ENCODE measurements at places on chromosomes 2 and 18.

GRCh38 chr2:140929849-140930248 is 1201.0 kb downstream of the LRP1B start:
- DNase-seq, result no peak

- DNase-seq, result no peak
Measured at GRCh38 chr18:62637403-62637802, 77.9 kb upstream of the PHLPP1 start.

- no peak for DNase-seq
Measured at GRCh38 chr18:51614033-51614432, 416.6 kb upstream of the MEX3C start.

- no peak for DNase-seq
Measured at GRCh38 chr18:13268158-13269012, 49.8 kb downstream of the LDLRAD4 start.

DNA sequence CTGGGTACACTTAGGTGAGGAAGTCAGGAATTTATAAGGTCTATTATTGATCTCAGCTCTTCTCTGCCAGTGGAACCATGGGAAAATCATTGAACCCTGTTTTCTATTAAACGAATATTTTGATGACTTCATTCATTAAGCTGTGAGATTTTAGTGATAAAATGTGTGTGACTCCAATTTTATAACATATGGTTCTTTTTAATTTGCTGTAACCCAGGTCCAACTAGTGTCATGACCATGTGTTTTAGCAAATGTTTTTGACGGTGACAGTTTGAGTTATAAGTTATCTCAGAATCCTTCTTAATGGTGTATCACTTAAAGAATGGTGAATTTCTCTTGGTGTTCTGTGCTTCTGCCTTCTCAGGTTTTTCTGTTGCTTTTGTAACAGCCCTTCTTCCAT is 213.1 kb downstream of the MCFD2 start:
- no peak for DNase-seq

GRCh38 chr18:3604498-3605408 is 154.8 kb downstream of the TGIF1 start:
- no peak for DNase-seq

DNA sequence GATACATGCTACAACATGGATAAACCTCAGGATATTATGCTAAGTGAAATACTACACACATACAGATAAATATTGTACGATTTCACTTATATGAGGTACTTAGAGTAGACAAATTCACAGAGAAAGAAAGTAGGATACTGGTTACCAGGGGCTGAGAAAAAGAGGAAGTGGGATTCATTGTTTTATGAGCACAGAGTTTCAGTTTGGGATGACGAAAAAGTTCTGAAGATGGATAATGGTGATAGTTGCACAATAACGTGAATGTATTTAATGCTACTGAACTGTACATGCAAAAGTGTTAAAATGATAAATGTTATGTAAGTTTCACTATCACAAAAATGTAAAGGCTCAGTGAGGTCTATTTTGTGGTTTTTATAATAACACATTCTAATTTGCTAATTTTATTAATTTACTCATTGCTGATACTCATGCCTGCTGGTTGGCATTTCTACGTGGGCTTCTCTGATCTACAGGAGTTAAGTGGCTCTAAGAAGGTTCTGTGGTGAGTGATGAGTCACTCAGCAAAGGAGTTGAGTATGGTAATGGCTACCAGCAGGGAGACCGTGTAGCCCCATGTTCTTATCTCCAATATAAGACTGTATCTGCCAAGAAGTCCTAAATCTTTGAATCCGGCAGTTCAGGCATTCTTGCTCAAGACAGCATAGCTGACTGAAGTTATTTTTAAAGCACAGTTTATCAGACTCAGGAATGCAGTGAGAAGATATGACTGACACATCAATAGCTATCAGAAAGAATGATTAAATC is 41.1 kb downstream of the UPP2 start:
- DNase-seq, result no peak

DNA sequence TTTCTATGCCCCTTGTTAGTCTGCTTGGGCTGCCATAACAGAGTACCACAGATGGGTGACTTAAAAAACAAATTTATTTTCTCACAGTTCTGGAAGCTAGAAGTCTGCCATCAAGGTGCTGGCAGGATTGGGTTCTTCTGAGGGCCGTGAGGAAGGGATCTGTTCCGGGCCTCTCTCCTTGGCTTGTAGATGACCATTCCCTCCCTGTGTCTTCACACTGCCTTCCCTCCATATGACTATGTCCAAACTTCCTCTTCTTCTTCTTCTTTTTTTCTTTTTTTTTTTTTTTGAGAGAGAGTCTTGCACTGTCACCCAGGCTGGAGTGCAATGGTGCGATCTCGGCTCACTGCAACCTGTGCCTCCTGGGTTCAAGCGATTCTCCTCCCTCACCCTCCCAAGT is 13.1 kb upstream of the CCNYL1 start:
- no peak for DNase-seq

DNA sequence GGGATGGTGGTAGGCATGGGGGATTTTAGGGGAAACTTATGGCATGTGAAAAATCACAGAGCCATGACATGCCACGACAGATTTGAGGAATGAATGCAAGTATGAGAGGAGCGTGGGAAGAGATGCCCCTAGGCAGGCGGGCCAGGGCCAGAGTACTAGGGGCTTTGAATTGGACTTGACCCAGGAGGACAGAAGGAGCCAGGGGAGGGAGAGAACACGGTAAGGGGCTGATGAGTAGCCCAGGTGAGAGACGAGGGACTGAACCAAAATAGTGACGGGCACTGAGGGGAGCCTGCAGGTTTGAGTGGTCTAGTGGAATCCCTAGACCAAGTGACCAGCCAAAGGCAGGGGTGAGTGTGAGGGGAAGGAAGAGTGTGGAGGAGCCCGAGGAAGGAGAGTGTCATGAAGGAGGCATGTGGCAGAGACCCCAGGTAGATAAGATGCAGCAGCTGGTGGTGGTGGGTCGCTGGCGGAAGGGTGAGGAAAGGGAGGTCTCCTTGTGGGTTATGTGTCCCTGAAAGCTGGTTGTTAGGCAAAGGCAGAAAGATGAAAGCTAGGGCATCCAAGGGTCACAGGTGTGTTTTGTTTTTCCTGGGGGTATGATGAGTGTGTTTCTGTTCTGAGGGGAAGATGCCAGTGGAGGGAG is 48.7 kb downstream of the ZBTB7C start:
- no peak for DNase-seq

DNA sequence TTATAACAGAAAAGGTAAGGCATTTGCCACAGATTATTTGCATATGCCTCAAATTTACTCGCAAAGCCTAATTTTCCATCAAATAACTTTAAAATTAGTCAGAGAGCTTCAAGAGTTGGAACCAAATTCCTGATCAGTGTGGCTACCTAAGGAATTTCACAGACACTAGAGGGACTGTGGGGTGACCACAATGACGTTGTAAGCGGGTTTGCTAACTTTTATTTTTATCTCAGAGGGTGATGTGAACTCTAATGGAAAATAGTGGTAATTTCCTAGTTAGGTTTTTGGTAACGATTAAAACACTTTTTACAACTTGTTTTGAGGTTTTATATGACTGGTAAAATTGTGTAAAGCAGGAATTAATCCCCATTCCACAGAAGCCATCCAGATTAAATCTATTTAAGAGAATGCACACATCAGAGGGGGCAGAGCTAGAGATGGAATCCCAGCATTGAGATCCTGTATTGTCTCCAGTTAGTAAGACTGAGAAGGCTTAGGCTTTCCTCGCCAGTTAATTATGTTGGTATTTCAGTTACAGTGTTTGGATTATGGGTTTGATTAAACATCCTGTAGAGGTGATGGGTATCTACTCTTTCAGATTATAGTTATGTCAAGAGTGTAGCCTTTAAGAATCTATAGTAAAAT is 129.0 kb downstream of the GPD2 start:
- no peak for DNase-seq

DNA sequence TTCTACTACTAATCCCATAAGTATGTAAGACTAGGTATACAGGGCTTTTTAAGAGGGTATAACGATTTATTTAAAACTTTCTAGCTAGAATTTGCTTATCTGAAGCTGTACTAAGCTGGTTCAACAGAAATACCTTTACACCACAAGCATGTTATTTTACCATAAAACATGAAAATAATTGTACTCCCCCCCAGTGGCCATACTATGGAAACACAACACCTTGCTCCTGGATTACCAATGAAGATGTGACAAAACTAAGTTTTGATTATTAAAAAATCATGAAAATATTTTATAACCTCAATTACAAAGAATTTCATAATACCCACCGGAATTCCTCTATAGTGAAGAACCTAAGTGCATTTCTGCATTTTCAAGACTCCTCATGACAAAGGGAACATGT is 27.3 kb downstream of the LPIN2 start:
- no peak for DNase-seq

GRCh38 chr2:162379719-162380580 is 36.0 kb downstream of the GCA start:
- DNase-seq, result no peak

- no peak for DNase-seq
Measured at GRCh38 chr2:65504201-65504600, 71.8 kb upstream of the SPRED2 start.

GRCh38 chr2:230696670-230697069 is 16.0 kb upstream of the CAB39 start:
- DNase-seq, result no peak

DNA sequence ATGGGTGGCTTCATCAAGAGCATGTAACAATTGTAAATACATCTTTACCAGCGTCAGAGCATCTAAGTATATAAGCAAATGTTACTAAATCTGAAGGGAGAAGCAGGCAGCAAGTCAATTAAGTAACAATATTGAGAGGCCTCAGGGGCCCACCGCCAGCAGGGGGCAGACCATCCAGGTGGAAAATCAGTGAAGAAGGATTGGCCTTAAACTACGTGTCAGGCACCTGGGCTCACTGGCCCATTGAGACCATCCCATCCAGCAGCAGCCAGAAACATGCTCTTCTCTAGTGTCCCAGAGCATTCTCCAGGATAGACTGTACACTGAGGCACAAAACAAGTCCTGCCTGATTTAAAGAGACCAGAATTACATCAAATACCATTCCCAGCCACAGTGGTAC is 96.2 kb upstream of the SNTG2 start:
- DNase-seq, result peak; percentile 36

DNA sequence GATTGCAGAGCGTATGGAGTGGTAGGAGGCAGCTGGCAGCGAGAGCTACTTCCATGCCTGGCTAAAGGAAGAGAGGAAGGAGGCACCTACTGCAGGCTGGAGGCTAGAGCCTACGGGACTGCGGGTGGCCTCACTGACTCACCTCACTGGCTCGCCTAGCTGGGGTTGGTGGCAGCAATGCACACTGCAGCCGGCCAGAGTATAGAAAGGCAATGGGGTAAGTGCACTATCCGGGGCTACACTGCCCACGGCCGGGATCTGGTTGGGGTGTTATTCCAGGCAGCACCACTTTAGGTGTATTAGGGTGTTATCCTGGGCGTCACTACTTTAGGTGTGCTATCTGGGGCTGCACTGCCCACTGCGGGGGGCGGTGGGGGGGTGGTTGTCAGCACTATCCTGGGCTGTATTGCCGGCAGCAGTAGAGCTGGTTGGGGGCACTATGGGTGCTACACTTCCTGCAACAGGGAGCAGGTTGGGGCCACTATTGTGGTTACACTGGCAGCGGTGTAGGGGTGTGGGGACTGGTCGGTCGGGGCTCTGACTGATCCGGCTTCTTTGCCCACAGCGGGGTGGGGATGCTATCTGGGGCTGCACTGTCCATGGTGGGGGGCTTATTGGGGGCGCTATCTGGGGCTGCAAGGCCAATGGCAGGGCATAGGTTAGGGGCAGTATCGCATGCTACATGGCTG is 33.3 kb upstream of the ANKRD62 start:
- DNase-seq, result peak; percentile 7

- no peak for DNase-seq
Measured at GRCh38 chr2:65715323-65715722, 282.9 kb upstream of the SPRED2 start.

DNA sequence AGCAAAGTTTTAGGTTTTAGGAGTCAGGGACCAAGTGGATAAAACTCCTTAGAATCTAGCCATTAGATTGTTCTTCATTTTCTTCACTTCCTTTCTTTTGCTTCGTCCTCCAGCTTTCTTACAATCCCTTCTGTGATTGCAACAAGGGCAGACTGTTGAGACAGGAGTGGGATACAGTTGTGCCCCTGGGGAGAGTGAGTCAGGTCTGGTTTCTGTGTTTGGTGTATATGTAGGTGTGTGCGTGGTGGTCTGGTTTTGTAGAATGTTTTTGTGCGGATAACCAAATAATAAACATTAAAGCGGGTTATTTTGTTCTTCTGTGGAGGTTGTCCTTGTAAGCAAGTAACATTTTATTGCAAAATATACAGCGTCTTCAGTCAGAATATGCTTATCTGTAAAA is 7.3 kb downstream of the INSIG2 start:
- DNase-seq, result no peak

DNA sequence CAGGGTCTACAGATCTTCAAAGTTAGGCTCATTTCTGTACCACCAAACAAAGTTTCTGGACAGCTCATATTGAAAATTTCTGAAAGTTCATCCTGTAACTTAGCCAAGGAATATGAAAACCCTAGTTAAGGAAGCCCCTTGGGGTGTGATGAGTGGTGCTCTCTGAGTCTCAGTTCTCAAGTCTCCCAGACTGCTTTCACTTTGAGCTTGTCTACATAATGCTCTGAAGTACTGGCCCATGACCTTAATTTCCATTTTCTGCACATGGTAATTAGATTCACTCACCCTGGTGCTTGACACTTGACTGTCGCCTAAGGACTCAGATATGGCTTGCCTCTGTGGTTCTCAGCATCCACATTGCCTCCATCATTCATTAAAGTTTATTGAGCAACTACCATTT is 51.7 kb upstream of the SATB2 start:
- DNase-seq, result no peak
